ENCODE measurements at places on chromosomes 3 and 15. TPM values are rescaled to one million over a fixed set of nuclear protein-coding genes. Genes with fewer than 3 reads are reported as not detected.

Gene SPG11
- total RNA-seq: 36.1 TPM

Gene GRAMD1C
- total RNA-seq: 45.1 TPM

Gene PLS1
- total RNA-seq: 3.2 TPM

Gene GOLGA8S
- 0.15 TPM for total RNA-seq

Gene CD86
- not detected for total RNA-seq

Gene A4GNT
- total RNA-seq: not detected

Gene ACTR8
- 25.3 TPM for total RNA-seq

Gene PDZRN3
- total RNA-seq: 0.65 TPM

Gene CAMK2N2
- not detected for total RNA-seq

Gene ST3GAL6
- total RNA-seq: 53.3 TPM

Gene CHRM5
- total RNA-seq: not detected

Gene SLC7A14
- total RNA-seq: 1.4 TPM

Gene PIF1
- total RNA-seq: 12.6 TPM

Gene RFTN1
- 29.3 TPM for total RNA-seq
